CD4-positive, CD25-positive, alpha-beta regulatory T cell (primary cell): ENCODE measurements at places on chromosomes 6 and 20. TPM values are rescaled to one million over a fixed set of nuclear protein-coding genes. Genes with fewer than 3 reads are reported as not detected.

DNA sequence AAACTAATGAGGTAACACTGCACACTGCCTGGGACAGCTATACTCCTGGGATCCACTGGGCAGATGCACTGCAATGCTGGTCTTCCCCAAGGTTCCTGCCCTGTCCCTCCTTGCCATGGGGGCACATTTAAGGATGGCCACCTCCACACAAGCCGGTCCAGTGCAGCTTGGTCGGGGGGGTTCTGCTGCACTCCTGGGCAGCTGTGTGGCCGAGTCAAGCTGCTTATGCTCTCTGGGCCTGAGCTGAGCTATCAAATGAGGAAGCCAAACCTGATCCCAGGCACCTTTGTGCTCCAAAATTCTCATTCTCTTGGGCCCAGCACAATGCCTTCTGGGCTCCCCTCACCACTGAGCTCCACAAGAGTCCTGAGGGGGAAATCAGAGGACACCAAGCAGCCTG, 37.3 kb downstream of the NINL start:
- H3K36me3 ChIP-seq: no peaks in the 10 kb centered on the region
- H3K4me1 ChIP-seq: no peaks in the 10 kb centered on the region

DNA sequence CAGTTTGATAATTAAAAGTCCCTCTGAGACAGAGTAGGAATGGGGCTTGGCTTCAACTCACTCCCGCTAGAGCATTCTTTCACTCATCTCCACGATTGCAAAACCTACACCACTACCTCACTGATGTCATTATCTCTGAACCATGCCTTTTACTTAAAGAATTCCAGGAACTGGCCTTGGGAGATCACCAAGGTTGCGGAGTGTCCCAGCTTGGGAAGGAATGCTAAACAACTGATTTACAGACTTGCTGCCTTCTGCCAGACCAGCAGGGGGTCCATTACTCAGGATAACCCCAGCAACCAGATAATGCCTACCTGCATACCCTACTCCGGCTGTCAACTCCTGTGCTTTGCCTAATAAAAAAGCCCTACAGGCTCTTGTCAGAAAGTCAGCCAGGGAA, 102.2 kb upstream of the RALGAPA2 start:
- DNase-seq: no peak
- no peaks in the 10 kb centered on the region for H3K36me3 ChIP-seq
- no peaks in the 10 kb centered on the region for H3K4me1 ChIP-seq
- H3K4me3 ChIP-seq: no peak overlapping the region

GRCh38 chr20:46220455-46221207, 87.7 kb downstream of the CDH22 start:
- no peaks in the 10 kb centered on the region for H3K36me3 ChIP-seq
- DNase-seq: no peak
- peaks cover 1% of the 10 kb centered on the region for H3K27me3 ChIP-seq
- no peak overlapping the region for H3K4me3 ChIP-seq
- H3K4me1 ChIP-seq: no peaks in the 10 kb centered on the region
- H3K27ac ChIP-seq: no peak overlapping the region

- H3K36me3 ChIP-seq: peaks cover 70% of the 10 kb centered on the region
- no peaks in the 10 kb centered on the region for H3K27me3 ChIP-seq
- H3K4me1 ChIP-seq: no peaks in the 10 kb centered on the region
- no peak for DNase-seq
- H3K4me3 ChIP-seq: no peak overlapping the region
These were observed 468.0 kb downstream of the UTRN start for GRCh38 chr6:144753023-144753705.

- peaks cover 23% of the 10 kb centered on the region for H3K4me1 ChIP-seq
- no peaks in the 10 kb centered on the region for H3K27me3 ChIP-seq
- peak overlapping the region; percentile 96 for H3K4me3 ChIP-seq
- DNase-seq: no peak
- H3K27ac ChIP-seq: no peak overlapping the region
These were observed 695 bp downstream of the ARHGAP18 start for GRCh38 chr6:129709196-129709768.

GRCh38 chr20:54231036-54231435, 23.1 kb downstream of the PFDN4 start:
- no peak overlapping the region for H3K4me3 ChIP-seq
- H3K27me3 ChIP-seq: peaks cover 2% of the 10 kb centered on the region

DNA sequence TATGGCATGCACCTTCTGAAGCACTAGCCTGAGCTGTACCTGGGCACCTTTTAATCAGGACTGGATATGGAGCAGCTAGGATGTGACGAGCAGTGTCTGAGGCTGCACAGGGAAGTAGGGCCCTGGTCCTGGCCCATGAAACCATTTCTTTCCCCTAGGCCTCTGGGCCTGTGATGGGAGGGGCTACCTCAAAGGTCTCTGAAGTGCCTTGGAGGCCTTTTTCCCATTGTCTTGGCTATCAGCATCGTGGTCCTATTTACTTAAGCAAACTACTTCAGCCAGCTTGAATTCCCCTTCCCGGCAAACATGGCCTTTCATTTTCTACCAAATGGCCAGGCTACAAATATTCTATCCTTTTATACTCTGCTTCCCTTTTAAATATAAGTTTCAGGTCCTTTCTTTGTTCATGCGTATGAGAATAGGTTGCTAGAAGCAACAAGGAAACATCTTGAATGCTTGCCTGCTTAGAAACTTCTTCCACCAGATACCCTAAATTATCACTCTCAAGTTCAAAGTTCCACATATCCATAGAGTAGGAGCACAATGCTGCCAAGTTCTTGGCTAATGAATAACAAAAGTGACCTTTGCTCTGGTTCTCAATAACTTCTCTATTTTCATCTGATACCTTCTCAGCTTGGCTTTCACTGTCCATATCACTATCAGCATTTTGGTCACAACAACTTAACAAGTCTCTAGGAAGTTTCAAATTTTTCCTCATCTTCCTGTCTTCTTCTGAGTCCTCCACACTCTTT, 673.1 kb downstream of the HTR1B start:
- no peaks in the 10 kb centered on the region for H3K27me3 ChIP-seq
- no peak for DNase-seq
- no peak overlapping the region for H3K27ac ChIP-seq

DNA sequence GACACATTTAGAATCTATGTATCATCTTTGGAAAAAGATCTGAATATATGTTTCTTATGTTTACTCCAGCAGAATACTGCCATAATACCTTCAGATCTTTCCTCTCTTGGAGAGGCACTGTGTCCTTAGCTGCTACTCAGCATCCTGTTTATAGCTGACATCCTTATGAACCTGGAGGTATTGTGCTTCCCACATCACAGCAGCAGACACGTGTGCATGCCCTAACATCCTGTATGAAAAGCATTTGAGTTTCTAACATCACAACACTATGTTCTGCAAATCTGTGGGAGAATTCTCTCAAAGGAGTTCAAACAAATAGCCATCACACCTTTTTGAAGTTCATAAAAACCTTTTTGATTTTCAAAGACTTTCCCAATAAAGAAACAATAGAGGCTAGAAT, 216.0 kb downstream of the GJA1 start:
- no peaks in the 10 kb centered on the region for H3K27me3 ChIP-seq
- H3K4me3 ChIP-seq: no peak overlapping the region
- H3K36me3 ChIP-seq: no peaks in the 10 kb centered on the region
- H3K27ac ChIP-seq: no peak overlapping the region
- no peak for DNase-seq

GRCh38 chr6:16585805-16586204, 175.5 kb downstream of the ATXN1 start:
- H3K36me3 ChIP-seq: peaks cover 46% of the 10 kb centered on the region
- no peak for DNase-seq
- no peaks in the 10 kb centered on the region for H3K27me3 ChIP-seq
- H3K27ac ChIP-seq: no peak overlapping the region
- no peak overlapping the region for H3K4me3 ChIP-seq

- DNase-seq: no peak
- no peaks in the 10 kb centered on the region for H3K4me1 ChIP-seq
- H3K4me3 ChIP-seq: no peak overlapping the region
These were observed 66.6 kb upstream of the CTNNBL1 start for GRCh38 chr20:37627060-37627766.

- H3K36me3 ChIP-seq: no peaks in the 10 kb centered on the region
- H3K4me1 ChIP-seq: no peaks in the 10 kb centered on the region
- no peak overlapping the region for H3K27ac ChIP-seq
- no peaks in the 10 kb centered on the region for H3K27me3 ChIP-seq
These were observed 38.5 kb downstream of the GCNT2 start for GRCh38 chr6:10559522-10560152.

DNA sequence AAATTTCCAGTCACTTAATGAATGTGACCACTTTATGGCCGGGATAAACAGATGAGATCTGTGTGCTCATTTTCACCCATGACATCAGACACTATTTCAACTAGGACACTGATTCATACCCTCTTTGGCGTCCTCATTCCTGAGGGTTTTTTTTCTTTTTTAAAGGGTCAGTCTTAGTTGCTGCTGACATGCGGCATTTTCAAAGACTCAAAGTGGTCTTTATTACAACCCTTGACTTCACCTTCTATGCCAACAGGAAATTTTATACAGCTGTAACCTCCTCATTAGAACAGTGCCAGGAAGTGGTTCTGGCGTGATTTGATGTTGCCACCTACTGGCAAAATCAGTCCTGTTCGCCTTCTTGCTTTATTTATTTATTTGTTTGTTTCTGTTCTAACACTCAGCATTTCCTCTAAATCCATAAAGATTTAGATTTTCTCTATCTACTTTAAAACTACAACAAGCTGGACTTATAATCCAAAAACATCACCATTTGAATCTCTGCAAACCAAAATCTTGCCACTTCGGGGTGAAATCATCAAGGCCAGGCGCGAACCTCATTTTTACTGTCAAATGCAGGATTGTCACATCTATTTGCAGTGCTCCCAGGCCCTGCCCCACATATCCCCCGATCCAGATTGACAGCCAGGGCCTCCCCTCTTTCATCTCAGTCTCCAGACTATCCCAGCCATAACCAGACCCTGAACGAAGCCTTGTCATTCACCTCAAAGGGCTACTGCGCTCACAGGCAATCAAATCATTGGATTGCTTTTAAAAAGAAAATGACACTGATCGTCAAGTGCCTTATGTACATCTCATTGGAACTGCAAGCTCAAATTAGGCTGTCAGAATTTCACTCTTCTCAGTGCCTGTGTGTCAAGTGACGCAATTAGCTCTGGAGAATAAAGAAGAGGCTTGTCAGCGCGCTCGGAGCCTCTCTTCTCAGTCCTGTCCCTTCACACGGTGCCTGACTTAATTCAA, 77.5 kb downstream of the C6orf118 start:
- no peak for DNase-seq
- no peak overlapping the region for H3K27ac ChIP-seq
- H3K4me3 ChIP-seq: no peak overlapping the region
- H3K36me3 ChIP-seq: no peaks in the 10 kb centered on the region
- no peaks in the 10 kb centered on the region for H3K4me1 ChIP-seq

DNA sequence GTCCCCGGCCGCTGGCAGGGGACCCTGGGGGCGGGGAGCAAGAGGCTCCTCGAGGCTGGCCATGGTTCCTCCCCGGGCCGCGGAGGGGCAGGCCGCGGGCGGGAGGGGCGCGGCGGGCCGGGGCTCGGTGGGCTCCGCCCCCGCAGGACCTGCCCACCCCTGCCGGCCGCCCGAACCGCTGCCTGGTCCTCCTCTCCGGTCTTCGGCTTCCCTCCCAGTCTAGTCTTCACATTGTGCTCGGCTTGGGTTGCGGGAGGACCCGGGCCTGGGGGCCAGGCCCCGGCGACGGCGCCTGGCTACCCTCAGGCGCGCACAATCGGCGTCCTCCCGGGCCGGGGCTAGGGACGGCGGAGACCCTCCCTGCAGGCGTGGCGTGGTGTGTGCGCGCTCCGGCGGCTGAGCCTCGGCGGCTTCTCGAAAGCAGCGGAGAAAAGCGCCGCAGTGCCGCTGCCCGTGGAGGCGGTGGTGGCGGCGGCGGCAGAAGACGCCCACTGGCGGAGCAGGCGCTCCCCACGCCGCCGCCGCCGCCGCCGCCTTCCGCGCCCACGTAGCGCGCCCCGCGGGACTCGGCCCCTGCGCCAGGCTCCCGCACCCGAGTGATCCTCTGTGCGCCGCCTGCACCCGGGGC, at the start of gene PDE10A:
TSS of gene PDE10A (minus strand) at position 493 of the 628 bp plus-strand sequence. CDS start at position 63, 430 bp downstream.
- no peaks in the 10 kb centered on the region for H3K36me3 ChIP-seq
- DNase-seq: no peak
- peaks cover 10% of the 10 kb centered on the region for H3K27me3 ChIP-seq
- H3K4me1 ChIP-seq: no peaks in the 10 kb centered on the region
- no peak within 1 kb of the TSS for H3K4me3 ChIP-seq
- no peak within 1 kb of the TSS for H3K27ac ChIP-seq

- peak overlapping the region; percentile 7 for H3K27ac ChIP-seq
- peaks cover 35% of the 10 kb centered on the region for H3K36me3 ChIP-seq
- DNase-seq: peak; percentile 24
- H3K27me3 ChIP-seq: no peaks in the 10 kb centered on the region
These were observed 25.3 kb downstream of the MDN1 start for GRCh38 chr6:89794324-89794723.

DNA sequence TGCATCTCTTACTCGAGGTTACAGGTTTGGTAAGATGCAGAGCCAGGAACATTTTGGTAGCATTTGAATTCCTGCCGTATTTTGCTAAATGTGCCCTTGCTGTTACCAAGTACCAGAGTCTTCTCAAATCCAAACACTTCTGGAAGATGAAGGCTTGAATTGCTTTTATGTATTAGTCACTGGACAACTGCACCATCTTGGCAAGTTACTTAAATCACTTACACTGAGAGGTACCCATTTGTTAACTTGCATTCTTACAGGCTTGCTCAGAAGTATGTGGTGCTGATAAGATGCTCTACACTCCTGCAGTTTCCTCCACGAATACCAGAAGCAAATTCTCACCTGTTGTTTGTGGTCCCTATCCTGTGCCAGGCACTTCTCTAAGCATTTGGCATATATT, 12.7 kb downstream of the IL22RA2 start:
- H3K27me3 ChIP-seq: no peaks in the 10 kb centered on the region
- DNase-seq: no peak
- no peaks in the 10 kb centered on the region for H3K36me3 ChIP-seq
- H3K27ac ChIP-seq: no peak overlapping the region
- no peak overlapping the region for H3K4me3 ChIP-seq

- no peak overlapping the region for H3K27ac ChIP-seq
- no peak overlapping the region for H3K4me3 ChIP-seq
- H3K27me3 ChIP-seq: no peaks in the 10 kb centered on the region
These were observed 156.1 kb downstream of the ZFP64 start for GRCh38 chr20:52035498-52035897.

DNA sequence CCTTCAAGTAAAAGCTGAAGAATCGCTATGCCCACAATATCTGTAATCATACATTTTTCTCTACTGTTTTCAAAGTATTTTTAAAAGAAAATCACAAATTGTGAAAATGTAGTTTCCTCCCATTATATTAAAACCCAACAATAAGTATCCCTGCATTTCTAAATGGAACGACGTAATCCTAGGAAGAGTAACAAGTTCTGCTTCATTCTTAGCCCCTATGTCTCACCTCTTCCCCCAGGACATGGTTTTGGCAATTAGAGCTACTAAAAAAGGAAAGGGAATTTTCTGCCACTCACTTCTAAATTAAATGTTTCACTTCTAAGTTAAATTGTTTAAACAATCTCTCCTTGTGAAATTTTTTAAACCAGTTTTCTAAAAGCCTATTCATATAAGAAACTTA, 47.4 kb downstream of the TBPL1 start:
- no peaks in the 10 kb centered on the region for H3K4me1 ChIP-seq
- H3K36me3 ChIP-seq: no peaks in the 10 kb centered on the region
- no peak overlapping the region for H3K4me3 ChIP-seq
- DNase-seq: no peak

The RIPOR3 gene
- 0.69 TPM for total RNA-seq

The TFAP2C gene
- total RNA-seq: not detected

The SLC17A1 gene
- not detected for total RNA-seq

The WFDC2 gene
- total RNA-seq: not detected

The CLPSL2 gene
- not detected for total RNA-seq

The RUNX2 gene
- 30.0 TPM for total RNA-seq

The ENPP5 gene
- total RNA-seq: not detected
